ENCODE measurements at places on chromosomes 3 and 15.

GRCh38 chr3:183592821-183593220 lies 37.3 kb upstream of the KLHL6 start:
- DNase-seq = no peak

GRCh38 chr15:62648954-62649353 lies 393.6 kb upstream of the TPM1 start:
- DNase-seq = no peak

DNA sequence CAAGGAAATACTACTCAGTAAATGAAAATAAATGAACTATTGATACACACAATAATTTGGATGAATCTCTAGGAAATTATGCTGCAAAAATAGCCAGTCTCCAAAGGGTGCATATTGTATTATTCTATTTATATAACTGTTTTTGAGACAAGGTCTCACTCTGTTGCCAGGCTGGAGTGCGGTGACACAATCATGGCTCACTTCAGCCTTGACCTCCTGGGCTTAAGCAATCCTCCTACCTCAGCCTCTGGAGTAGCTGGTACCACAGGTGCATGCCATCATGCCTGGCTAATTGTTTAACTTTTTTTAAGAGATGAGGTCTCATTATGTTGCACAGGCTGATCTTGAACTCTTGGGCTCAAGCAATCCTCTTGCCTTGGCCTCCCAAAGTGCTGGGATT lies 12.5 kb downstream of the KLHDC8B start:
- DNase-seq = no peak

GRCh38 chr3:29521293-29521692 lies 240.4 kb downstream of the RBMS3 start:
- no peak for DNase-seq

All from activated naive CD4-positive, alpha-beta T cell (primary cell).